A549 (cell line): ENCODE measurements at places on chromosomes 1 and 21. TPM values are rescaled to one million over a fixed set of nuclear protein-coding genes. Genes with fewer than 3 reads are reported as not detected.

The RHCE gene
- polyA plus RNA-seq, result not detected in 3 replicates

GRCh38 chr1:37481289-37482003, 7.1 kb downstream of the ZC3H12A start:
- DNase-seq, result peak; percentile 16

GRCh38 chr1:1162597-1163537, 10.8 kb upstream of the TTLL10 start:
- DNase-seq, result no peak

DNA sequence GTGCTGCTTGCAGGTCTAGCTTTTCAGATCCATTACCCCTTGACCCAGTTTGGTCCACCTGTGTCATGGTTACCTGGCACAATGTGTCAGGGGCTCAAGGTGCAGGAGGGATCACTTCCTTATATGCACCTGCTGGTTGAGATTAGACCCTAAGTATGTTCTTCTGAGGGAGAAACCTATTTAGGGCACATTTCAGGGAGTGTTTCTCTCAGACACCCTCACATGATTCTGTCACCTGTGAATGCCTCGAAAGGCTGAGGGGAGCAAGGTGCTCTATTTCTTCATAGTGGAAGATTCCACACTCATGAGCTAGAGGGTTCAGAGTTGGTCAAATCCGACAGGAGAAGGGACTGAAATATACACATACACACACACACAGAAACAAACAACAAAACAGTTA, 15.5 kb downstream of the HSD3B2 start:
- DNase-seq, result no peak

DNA sequence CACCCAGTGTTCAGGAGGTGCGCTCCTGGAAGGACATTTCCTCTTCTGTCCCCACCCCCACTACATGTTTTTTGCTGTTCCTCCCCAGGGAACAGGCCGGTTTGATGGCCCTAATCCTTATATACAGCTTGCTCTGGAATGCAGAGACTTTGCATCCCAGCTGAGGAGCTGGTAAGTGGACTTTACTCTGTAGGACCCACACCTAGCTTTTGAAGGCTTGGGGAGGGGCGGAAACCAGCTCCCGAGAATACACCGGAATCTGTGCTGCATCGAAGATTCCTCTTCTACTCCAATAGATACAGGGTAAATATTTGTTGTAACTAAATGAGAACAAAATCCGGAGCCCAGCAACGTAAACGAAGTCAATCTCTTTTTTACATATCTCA, 1.2 kb upstream of the CGN start:
- peak; percentile 45 for DNase-seq
